T-cell (primary cell): ENCODE measurements at places on chromosomes 6 and 20.
A peak's percentile ranks its signal among the peaks of the same experiment; 100 is the strongest.

- no peaks in the 10 kb centered on the region for H3K4me1 ChIP-seq
- no peak overlapping the region for H3K27ac ChIP-seq
- no peaks in the 10 kb centered on the region for H3K36me3 ChIP-seq
- no peaks in the 10 kb centered on the region for H3K27me3 ChIP-seq
- H3K4me3 ChIP-seq: no peak overlapping the region
Observed at GRCh38 chr20:3349786-3350185, 57.7 kb downstream of the DNAAF9 start.

- H3K36me3 ChIP-seq: no peaks in the 10 kb centered on the region
- no peak overlapping the region for H3K4me3 ChIP-seq
- H3K4me1 ChIP-seq: no peaks in the 10 kb centered on the region
- no peaks in the 10 kb centered on the region for H3K27me3 ChIP-seq
- no peak overlapping the region for H3K27ac ChIP-seq
Observed at GRCh38 chr20:16064989-16065707, 508.1 kb downstream of the KIF16B start.

DNA sequence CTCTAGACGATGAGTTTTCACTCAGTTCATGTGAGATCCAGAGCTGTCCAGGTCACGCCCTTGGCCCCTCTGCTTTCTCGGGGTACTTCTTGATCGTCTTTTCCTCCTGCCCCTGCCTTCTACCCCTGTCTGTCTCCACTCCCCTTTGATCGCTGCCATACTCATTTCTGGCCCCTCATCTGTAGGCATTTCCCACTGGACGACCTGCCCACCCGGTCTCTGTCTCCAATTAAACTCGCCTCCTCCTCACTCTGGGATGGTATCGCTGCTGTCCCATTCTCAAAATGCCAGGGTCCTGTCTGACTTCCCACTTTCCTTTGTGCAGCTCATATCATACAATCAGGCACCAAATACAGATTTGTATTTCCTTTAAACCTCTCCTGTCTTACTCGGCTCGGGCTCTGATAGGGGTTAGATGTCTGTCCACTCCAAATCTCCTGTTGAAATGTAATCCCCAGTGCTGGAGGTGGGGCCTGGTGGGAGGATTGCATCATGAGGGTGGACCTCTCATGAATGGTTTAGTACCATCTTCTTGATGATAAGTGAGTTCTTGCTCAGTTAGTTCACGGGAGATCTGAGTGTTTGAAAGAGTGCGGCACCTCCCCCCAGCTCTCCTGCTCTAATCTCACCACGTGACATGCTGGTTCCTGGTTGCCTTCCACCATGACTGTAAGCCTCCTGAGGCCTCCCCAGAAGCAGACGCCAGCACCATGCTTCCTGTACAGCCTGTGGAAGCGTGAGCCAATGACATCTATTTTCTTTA, 3.5 kb upstream of the SYNJ2 start:
- no peaks in the 10 kb centered on the region for H3K27me3 ChIP-seq
- no peak for DNase-seq
- no peak overlapping the region for H3K4me3 ChIP-seq

- no peak for DNase-seq
- H3K36me3 ChIP-seq: no peaks in the 10 kb centered on the region
- H3K27ac ChIP-seq: no peak overlapping the region
- H3K27me3 ChIP-seq: no peaks in the 10 kb centered on the region
Observed at GRCh38 chr6:67883500-67884366, 751.3 kb upstream of the ADGRB3 start.

GRCh38 chr20:37161830-37162549, 17.1 kb upstream of the RPN2 start:
- DNase-seq: no peak
- H3K36me3 ChIP-seq: no peaks in the 10 kb centered on the region
- H3K4me1 ChIP-seq: no peaks in the 10 kb centered on the region
- no peak overlapping the region for H3K27ac ChIP-seq
- no peaks in the 10 kb centered on the region for H3K27me3 ChIP-seq
- no peak overlapping the region for H3K4me3 ChIP-seq

GRCh38 chr6:111747829-111748228, 125.4 kb downstream of the FYN start:
- H3K27ac ChIP-seq: peak overlapping the region; percentile 98
- H3K27me3 ChIP-seq: no peaks in the 10 kb centered on the region
- no peak for DNase-seq
- H3K36me3 ChIP-seq: peaks cover 39% of the 10 kb centered on the region

GRCh38 chr20:1214838-1215261, 11.0 kb upstream of the RAD21L1 start:
- no peak overlapping the region for H3K4me3 ChIP-seq
- no peaks in the 10 kb centered on the region for H3K27me3 ChIP-seq
- peaks cover 6% of the 10 kb centered on the region for H3K4me1 ChIP-seq
- no peak overlapping the region for H3K27ac ChIP-seq

DNA sequence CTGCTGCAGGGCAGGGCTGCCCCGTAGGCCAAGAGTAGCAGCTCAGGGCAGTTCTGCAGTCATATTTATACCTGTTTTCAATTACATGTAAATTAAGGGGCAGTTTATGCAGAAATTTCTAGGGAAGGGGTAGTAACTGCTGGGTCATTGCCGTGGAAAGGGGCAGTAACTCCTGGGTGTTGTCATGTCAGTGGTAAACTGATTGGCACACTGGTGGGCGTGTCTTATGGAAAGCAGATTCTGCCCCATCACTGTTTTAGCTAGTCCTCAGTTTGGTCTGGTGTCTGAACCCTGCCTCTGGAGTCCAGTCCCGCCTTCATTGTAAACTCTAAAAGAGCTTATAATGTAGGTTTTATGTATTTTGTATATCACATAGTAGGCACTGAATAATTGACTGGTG, 22.1 kb downstream of the MAP3K4 start:
- DNase-seq: no peak
- H3K27me3 ChIP-seq: no peaks in the 10 kb centered on the region
- H3K36me3 ChIP-seq: no peaks in the 10 kb centered on the region

- DNase-seq: no peak
- no peaks in the 10 kb centered on the region for H3K27me3 ChIP-seq
- peaks cover 15% of the 10 kb centered on the region for H3K4me1 ChIP-seq
- H3K4me3 ChIP-seq: no peak overlapping the region
Observed at GRCh38 chr6:90253631-90254030, 43.0 kb downstream of the BACH2 start.

DNA sequence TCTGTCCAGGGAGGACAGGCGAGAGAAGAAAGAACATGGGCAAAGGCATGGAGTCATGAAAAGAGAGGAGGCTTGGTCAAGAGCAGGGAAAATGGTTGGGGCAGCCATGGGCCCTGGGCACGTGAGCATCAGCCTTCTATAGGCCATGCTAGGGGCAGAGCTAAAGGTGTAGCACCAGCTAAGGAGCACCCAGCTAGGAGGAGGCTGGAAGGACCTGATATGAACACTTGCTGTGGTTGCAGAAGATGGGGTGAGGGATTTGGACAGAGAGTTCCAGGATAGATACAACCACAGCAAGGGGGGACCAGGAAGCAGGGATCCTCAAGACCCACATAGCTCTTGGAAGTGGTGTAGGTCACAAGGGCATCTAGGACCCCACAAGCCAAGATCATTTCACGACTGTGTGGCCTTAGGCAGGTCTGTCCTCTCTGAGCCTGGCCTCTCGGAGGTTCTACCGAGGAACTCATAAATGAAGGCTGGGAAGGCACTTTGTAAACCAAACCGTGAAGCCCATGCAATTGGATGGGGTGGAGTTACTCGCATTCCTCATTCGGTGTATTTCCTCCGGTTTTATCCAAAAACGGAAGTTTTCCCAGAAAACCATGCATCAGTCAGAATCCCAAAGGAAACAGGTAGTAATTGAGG, 74.0 kb upstream of the TOP1 start:
- H3K4me3 ChIP-seq: no peak overlapping the region
- H3K27ac ChIP-seq: no peak overlapping the region
- DNase-seq: no peak
- no peaks in the 10 kb centered on the region for H3K4me1 ChIP-seq
- H3K36me3 ChIP-seq: no peaks in the 10 kb centered on the region
- peaks cover 8% of the 10 kb centered on the region for H3K27me3 ChIP-seq

DNA sequence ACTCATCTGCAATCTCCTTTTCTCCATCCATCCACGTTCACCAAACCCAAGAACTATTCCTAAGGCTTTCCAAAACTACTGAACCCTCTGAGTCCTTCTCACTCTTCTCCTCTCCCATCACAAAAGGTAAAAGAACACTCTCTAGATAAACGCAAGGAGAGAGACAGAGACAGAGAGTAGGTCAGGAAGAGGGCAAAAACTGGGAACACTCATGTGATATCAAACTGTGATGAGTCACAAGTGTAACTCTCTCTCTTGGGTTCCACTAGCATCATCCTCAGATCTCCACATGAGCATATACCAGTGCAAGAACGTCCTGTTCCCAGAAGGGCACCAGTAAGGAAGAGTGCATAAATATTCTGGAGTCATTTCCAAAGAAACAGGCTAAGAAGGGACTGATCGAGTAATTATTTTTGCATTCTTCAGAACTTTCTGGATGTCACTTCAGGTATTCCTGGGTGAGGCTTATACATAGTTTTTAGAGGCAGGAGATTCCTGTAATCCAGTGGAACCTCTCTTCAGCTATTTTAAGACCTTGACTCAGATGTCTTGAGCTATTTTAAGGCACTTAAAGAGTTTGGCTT, 47.3 kb upstream of the STXBP5 start:
- no peaks in the 10 kb centered on the region for H3K4me1 ChIP-seq
- no peak overlapping the region for H3K4me3 ChIP-seq
- no peaks in the 10 kb centered on the region for H3K36me3 ChIP-seq
- no peak for DNase-seq
- H3K27ac ChIP-seq: no peak overlapping the region
- H3K27me3 ChIP-seq: no peaks in the 10 kb centered on the region

- no peak overlapping the region for H3K27ac ChIP-seq
- no peak overlapping the region for H3K4me3 ChIP-seq
- no peaks in the 10 kb centered on the region for H3K27me3 ChIP-seq
- DNase-seq: no peak
- no peaks in the 10 kb centered on the region for H3K36me3 ChIP-seq
Observed at GRCh38 chr6:15426901-15427300, 181.0 kb downstream of the JARID2 start.

- DNase-seq: no peak
- peaks cover 2% of the 10 kb centered on the region for H3K4me1 ChIP-seq
- H3K27me3 ChIP-seq: no peaks in the 10 kb centered on the region
- no peaks in the 10 kb centered on the region for H3K36me3 ChIP-seq
- H3K27ac ChIP-seq: no peak overlapping the region
Observed at GRCh38 chr6:156933201-156934068, 156.3 kb downstream of the ARID1B start.

GRCh38 chr20:57713505-57713903, 3.7 kb upstream of the PMEPA1 start:
- H3K4me1 ChIP-seq: peaks cover 10% of the 10 kb centered on the region
- H3K36me3 ChIP-seq: no peaks in the 10 kb centered on the region
- no peak overlapping the region for H3K27ac ChIP-seq
- no peak for DNase-seq
- H3K27me3 ChIP-seq: no peaks in the 10 kb centered on the region

DNA sequence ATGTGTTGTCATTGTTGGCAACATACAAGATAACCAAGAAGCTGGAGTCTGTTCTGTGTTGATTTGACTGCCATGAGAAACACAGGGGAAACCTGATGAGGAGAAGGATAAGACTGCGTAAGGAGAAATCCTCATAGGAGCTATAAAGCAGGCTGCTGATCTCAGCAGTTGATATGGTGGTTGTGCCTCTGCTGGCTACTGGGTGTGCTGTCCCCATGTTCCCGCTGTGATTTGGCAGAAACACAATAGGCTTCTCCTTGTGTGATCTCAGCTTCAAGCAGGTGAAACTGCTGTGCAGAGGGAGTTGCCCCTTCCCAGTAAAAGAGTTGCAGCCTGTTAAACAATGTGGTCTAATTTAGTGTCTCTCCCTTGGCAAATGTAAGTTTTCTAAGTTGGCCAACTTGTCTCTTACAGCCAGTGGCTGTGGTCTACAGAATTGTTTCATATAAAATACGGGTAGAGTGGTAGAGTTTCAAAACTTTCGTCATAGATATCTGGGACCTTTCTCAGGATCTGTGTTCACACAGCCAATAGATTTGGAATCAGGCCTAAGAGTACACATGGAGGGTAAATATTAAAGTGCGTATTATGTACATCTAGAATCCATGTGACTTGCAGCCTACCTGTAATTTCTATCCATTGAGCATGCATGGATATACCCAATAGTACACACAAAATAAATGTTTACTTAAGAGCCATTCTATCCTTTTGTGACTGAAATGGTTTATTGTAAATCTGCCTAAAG, 78.4 kb downstream of the RNF144B start:
- peaks cover 8% of the 10 kb centered on the region for H3K36me3 ChIP-seq
- no peak for DNase-seq
- H3K4me1 ChIP-seq: no peaks in the 10 kb centered on the region
- no peak overlapping the region for H3K27ac ChIP-seq
- no peak overlapping the region for H3K4me3 ChIP-seq
- H3K27me3 ChIP-seq: no peaks in the 10 kb centered on the region

DNA sequence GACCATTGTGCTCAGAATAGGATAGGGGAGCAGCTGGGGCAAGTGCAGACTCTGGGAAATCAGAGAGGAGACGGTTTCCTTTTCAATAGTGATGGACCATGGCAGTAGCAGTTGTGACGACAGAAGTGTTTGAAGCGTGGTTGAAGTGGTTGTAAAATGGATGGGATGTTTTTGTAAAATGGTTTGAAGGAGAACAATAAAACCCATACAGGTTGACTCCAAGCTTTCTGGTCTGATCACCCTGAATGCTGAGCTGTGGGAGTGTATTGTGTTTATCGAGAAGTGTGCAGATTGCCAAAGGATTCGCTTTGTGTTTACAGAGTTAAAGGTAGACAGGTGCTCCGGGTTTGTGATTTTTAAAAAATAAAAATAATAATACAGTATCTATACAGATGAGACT, 255.2 kb upstream of the SULF2 start:
- H3K4me1 ChIP-seq: peaks cover 2% of the 10 kb centered on the region
- H3K36me3 ChIP-seq: no peaks in the 10 kb centered on the region
- H3K27ac ChIP-seq: no peak overlapping the region
- no peak overlapping the region for H3K4me3 ChIP-seq
- peaks cover 12% of the 10 kb centered on the region for H3K27me3 ChIP-seq

DNA sequence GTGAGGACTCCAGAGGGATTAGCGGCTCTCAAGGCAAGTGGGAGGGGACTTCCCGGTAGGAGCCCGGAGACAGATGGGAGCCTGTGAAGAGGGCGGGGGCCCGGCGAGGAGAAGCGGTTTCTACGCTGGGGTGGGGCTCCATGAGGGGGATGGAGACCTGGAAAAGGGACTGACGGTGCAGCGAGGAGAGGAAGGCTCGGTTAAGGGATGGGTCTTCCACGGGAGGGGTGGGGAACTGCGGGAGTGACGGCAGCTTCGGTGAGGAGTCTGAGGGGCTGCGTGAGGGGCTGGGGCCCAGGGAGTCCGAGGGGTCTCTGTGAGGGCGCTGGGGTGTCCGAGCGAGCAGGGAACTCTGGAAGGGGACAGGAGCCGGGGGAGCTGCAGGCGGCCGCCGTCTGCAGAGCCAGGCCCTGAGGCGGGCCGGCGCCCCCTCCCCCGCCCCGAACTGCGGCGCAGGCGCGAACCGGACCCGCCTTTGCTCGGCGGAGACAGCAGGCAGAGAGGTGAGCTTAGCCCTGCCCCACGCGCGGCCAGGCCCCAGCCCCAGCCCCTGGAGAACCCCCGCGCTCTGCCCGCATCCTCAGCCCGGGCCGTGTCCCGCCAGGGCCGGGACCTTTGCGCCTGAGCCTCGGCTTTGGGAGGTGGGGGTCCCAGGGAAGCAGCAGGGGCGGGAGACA, at the start of gene NRSN2:
NRSN2 (plus strand) TSS at position 472 of the 677 bp plus-strand sequence. CDS start 2,533 bp downstream, outside the sequence.
- DNase-seq: no peak
- peaks cover 23% of the 10 kb centered on the region for H3K4me1 ChIP-seq
- H3K4me3 ChIP-seq: peak within 1 kb of the TSS; percentile 84
- no peak within 1 kb of the TSS for H3K27ac ChIP-seq
- no peaks in the 10 kb centered on the region for H3K27me3 ChIP-seq
